RCC 7860 (cell line): ENCODE measurements at places on chromosomes 2 and 18.
A peak's percentile ranks its signal among the peaks of the same experiment; 100 is the strongest.

- no peak for DNase-seq
Observed at GRCh38 chr2:43944915-43945314, 50.9 kb downstream of the LRPPRC start.

DNA sequence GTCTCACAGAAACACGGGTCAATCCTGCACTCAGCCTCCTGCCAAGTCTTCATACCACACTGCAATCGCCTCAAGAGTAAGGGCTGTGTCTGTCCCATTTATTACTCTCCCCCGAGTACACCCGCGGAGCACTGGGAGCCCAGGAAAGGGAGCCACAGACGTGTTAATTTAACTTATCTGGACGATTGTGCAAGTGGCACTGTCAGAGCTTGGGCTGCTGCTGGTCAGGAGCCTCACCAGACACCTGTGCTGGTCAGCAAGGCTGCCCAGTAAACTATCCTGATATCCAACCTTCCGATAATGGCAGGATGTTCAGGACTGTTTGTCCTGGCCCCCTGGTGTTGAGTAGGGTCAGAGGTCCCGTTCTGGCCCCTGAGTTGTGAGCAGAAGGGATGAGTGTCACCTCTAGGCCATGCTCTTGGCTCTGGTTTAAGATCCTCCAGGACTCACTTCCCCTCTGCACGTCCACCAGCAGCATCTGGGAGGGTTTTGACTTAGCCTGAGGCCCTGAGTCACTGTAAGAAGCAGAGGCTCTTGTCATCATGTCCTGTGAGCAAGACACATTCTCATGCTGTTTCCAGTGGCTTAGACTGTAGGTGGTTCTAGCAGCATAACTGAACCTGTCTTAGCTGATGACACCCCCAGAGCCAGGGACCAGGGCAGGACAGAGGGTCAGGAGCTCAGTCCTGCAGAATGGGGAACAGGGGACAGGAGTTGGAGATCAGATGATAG, 82.5 kb upstream of the ARL4C start:
- no peak for DNase-seq

DNA sequence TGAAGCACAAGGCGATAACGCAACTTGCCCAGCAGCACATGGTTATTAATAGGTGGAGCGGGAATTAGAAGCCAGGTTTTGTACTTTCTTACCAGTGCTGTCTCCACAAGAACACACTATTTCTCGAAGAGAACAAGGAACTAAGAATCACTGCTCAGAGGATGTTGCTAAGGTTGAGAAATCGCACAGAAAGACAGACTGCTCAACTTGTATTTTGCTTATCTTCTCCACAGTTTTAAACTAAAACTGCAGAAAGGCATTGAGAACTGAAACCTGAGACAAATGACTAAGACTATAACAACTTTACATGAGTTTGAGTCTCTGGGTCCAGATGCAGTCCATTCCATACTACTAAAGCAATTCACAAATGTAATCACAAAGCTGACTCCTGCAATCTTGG, 6.2 kb downstream of the PRKD3 start:
- no peak for DNase-seq

GRCh38 chr2:53183581-53183980, 584.0 kb upstream of the CHAC2 start:
- DNase-seq, result no peak

- peak; percentile 75 for DNase-seq
Observed at GRCh38 chr2:240624950-240625621, at the start of gene GPR35. Gene GPR35 (plus strand): TSS chr2:240625480. CDS start chr2:240629953, 4,473 bp downstream.

DNA sequence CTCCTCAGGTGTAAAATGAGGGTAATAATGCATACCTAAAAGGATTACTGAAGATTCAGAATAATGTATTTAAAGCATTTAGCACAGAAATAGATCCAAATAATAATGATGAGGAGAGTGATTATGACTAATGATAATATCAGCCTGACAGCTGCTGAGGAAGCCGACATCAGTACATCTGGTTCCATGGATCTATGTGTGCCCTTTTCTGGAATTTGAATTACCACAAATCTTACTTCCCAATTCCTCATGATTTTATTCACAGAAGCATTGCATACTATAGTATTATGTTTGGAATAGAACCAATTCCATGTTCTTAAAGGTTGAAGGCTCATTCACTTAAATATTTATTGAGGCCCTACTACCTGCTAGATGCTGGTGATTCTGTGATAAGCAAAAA, 248.9 kb upstream of the THUMPD2 start:
- no peak for DNase-seq

DNA sequence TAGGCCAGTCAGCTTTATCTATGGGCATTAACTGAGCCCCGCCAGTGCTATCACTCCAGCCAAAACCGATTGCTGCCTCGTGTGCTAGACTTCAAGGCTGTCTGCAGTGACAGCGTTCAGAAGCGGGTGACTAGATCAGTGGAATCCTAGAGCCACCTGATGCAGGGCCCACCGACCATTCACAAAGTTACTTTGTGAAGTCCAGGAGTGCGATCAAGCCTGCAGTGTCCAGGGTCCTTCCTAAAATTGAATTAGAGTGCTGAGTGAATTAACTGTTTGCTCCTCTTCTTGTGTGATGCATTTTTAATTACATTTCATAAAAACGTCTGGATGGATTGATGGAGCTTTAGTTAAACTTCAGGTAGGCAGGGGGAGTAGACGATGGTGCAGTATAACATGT, 13.9 kb downstream of the PCARE start:
- DNase-seq, result no peak

GRCh38 chr2:240435948-240436682, 652 bp downstream of the GPC1 start:
- DNase-seq, result no peak

GRCh38 chr2:149339324-149339723, 8.9 kb downstream of the LYPD6 start:
- DNase-seq, result no peak

- no peak for DNase-seq
Observed at GRCh38 chr2:127633556-127634065, 12.3 kb upstream of the GPR17 start.

DNA sequence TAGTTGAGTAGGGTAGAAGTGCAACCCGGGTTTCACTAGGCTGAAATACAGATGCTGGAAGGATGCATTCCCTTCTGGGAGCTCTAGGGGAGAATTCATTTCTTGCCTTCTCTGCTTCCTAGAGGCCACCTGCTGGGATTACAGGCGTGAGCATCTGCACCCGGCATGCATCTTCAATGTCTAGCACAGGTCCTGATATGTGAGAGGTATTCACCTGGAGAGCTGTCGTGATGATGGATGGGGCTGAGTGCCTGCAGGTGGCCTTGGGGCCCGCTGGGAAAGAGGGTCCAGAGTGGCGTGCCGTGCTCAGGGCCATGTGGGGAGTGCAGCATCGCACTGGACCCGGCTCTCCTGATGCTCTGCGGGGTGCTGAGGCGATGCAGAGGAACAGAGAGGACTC, 6.6 kb upstream of the NTSR2 start:
- DNase-seq, result no peak

GRCh38 chr2:84970210-84970867, 622 bp upstream of the KCMF1 start:
- DNase-seq, result peak; percentile 38

DNA sequence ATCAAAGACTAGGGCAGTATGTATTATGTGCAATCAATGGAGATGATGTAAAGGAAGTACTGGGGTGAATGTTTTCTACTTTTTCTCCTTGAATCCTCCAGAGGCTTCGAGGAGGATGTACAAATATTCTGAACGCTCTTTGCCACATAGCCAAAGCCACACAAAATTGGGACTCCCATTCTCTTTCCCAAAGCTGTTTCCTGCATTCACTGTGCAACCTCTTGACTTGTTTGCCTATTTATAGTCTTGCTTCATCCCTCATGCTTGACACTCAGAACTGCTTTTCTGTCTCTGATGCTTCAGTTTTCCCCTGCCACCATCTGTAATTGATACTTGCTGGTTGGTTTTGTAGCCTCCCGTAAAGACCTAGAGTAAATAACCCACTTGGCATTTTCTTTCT, 208.2 kb upstream of the RBMS1 start:
- no peak for DNase-seq

DNA sequence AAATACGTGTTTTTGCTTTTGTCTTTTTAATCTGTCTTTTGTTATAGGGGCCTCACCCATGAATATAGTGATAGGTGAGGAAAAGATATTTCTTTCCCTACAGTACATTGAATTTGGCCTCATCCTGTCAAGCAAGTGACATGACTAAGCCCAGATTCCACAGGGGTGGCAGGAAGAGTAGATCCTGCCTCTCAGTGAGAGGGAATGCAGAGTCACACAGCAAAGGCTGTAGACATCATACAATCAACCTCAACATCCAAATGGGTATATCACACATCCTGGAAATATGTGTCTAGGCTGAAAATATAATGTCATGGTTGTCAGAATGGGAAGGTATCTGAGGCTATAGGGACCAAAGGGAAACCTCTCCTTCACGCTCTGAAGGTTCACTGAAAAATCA, 269.6 kb downstream of the CDH20 start:
- DNase-seq, result peak; percentile 52

- DNase-seq, result no peak
Observed at GRCh38 chr2:195574312-195574711, 82.7 kb upstream of the SLC39A10 start.

GRCh38 chr2:70397186-70397585, 95.3 kb upstream of the FAM136A start:
- no peak for DNase-seq

- DNase-seq, result no peak
Observed at GRCh38 chr18:62418258-62418657, 93.1 kb downstream of the TNFRSF11A start.

DNA sequence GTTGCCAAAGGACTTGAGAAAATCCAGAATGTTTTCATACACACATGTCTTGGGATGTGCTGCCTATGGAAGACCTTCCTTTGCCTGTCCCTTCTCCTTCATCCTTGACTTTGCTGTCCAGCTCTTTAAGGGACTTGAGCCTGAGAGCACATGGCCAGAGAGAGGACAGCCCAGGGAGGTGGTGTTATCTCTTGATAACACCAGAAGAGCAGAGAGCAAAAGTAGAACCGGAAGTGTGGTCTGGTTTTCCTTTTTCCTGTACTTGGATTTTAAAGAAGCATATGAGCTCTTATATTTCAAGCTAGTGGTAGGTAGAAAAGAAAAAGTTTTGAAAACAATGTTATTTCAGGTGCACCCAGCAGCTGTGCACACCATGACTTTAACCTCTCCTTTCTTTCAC, 94.1 kb upstream of the ZNF532 start:
- no peak for DNase-seq

GRCh38 chr2:105102963-105103421, 65.1 kb downstream of the MRPS9 start:
- DNase-seq, result peak; percentile 87

- DNase-seq, result no peak
Observed at GRCh38 chr2:107584577-107584976, 242.1 kb upstream of the RGPD4 start.

DNA sequence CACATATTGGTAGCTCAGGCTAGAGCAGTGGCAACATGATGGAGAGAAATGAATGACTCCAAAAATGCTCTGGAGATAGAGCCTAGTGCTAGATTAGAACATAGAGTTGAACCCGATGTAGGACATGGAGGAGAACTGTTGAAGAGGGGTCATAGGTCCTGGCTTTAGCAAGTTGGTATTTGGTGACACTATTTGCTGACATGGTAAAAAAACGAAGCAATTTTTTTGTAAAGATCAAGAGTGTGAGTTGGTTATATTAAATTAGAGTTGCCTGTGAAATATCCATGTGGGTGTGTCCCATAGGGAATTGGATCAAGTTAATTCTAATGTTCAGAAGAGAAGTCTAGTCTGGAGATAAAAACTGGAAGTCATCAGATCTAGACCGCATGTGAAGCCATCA, 143.0 kb upstream of the RASGRP3 start:
- DNase-seq, result no peak

GRCh38 chr2:154226931-154227330, 355.2 kb downstream of the GALNT13 start:
- DNase-seq, result no peak

DNA sequence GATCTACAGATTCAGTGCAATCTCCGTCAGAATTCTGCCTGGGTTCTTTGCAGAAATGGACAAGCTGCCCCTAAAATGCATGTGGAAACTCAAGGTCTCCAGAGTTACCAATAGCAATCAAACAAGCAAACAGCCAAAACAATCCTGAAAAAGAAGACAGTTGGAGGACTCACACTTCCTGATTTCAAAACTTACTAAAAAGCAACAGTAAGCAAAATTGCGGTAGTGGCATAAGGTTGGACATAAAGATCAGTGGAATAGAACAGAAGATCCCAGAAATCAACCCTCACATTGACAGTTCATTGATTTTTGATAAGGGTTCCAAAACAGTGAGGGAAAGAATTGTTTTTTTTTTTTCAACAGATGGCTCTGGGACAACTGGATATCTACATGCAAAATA, 59.7 kb downstream of the NPPC start:
- DNase-seq, result no peak
